Keratinocyte (primary cell): ENCODE measurements at places on chromosomes 2 and 18.

DNA sequence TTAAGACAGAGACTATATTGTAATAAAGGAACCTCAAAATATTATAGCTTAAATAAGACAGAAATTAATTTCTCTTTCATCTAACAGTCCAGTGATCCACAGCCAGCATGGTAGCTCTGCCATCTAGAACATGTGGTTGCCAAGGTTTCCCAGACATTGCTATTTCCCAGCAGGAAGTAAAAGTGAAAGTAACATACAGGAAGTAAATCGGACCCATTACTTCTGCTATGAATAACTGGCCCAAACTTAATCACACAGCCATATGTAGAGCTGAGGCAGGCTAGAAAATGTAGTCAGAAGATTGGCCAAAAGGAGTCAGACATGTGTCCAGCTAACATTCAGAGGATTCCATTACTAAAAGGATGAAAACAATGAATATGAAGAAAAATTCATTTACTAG is 71.0 kb downstream of the NOL4 start:
- no peak for DNase-seq

- DNase-seq, result no peak
These were observed 67.7 kb downstream of the FAM210A start for GRCh38 chr18:13658436-13659204.

DNA sequence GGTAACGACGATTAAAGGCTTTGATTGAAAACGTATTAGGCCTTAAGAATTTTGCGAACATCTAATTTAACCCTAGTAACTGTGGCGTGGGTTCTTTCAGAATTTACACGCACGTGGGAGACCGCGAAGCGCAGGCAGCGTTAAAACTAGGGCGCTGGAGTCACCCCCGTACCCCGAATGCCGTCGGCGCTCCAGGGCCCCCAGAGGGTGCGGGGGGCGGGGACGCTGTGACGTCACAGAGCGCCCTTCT is 673 bp upstream of the SMCHD1 start:
- DNase-seq, result no peak

- DNase-seq, result no peak
These were observed 255.6 kb downstream of the CCDC178 start for GRCh38 chr18:33184958-33185357.

- DNase-seq, result no peak
These were observed 119.9 kb downstream of the MTCL1 start for GRCh38 chr18:8825273-8825672.
